ENCODE measurements at places on chromosomes 4 and X. TPM values are rescaled to one million over a fixed set of nuclear protein-coding genes. Genes with fewer than 3 reads are reported as not detected.
A peak's percentile ranks its signal among the peaks of the same experiment; 100 is the strongest.

The PLK4 gene
- 0.68 TPM for polyA plus RNA-seq

The ZFP42 gene
- polyA plus RNA-seq: not detected

The VCX2 gene
- not detected for polyA plus RNA-seq

The SORCS2 gene
- 0.50 TPM for polyA plus RNA-seq

The TCEAL6 gene
- not detected for polyA plus RNA-seq

The HSD17B13 gene
- 25.3 TPM for polyA plus RNA-seq

The TMSB15B gene
- 0.07 TPM for polyA plus RNA-seq

The HS3ST1 gene
- polyA plus RNA-seq: 0.75 TPM

- no peak for DNase-seq
Measured at GRCh38 chr4:184643731-184644130, 5.5 kb downstream of the CASP3 start.

DNA sequence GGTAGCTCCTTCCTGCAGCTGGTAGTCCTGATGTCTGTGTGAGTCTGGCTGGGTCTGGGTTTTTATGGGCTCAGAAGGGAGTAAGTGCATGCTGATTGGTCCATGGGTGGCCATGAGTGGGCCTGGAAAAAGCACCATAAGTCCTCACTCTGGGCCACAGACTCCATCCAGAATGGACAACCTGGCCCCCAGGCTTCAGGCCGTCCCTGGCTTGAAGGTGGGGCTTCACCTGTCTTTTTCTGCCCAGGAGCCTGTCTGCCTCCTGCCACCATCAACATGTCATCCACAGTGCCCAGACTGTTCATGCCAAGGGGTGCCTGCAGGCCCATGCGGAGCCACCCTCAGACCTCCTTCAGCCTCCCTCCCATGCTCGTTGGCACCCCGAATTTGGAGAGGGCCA is 620.0 kb downstream of the RAPGEF2 start:
- no peak for DNase-seq

DNA sequence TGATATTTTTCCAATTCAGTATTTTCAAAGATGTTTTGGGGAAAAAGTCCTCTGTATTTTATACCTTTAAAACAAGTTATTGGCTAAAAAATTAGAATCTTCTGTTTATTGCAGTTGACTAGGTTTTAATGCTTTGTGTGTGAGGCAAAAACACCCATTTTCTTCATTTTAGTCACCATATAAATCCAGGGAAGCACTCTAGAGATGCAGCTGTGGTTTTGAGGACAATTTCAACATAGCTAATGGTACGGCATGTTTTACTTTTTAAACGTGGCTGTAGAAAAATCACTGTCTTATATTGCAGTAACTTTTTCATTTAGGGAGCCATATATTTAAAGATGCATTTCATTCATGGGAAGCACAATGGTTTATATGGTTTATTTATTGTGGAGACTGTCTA is 129.1 kb upstream of the PITX2 start:
- no peak for DNase-seq

GRCh38 chr4:179361978-179362486 is 1919.8 kb upstream of the AGA start:
- DNase-seq: no peak

GRCh38 chr4:72489267-72489666 is 79.8 kb downstream of the ADAMTS3 start:
- no peak for DNase-seq

GRCh38 chrX:46561824-46562657 is 11.5 kb upstream of the CHST7 start:
- no peak for DNase-seq

DNA sequence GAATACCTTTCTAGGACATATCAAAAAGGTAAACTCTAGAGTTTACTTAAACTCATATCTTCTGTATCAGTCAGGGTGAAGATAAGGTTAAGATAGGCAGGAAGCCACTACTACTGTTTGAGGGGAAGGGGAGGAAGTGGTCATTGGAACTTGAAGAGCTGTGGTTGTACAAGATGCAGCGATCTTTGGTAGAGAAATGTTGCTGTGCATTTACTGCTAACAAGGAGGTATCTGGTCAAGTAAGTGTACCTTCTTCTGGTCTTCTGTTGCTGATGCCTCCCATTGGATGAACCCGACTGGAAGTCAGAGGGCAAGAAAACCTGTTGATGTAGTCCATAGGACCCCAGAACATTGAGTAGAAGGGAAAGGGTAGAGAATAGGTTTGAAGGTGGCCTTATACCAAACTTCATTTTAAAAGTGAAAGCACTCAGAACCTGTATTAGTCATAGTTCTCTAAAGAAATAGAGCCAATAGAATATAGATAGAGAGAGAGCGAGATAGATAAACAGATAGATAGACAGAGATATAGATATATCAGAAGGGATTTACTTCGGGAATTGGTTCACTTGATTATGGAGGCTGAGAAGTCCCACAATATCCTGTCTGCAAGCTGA is 47.9 kb upstream of the TSPAN5 start:
- no peak for DNase-seq

- DNase-seq: no peak
Measured at GRCh38 chrX:149060921-149061320, 444.2 kb downstream of the IDS start.

- no peak for DNase-seq
Measured at GRCh38 chr4:108889696-108890483, 127.0 kb upstream of the ETNPPL start.

DNA sequence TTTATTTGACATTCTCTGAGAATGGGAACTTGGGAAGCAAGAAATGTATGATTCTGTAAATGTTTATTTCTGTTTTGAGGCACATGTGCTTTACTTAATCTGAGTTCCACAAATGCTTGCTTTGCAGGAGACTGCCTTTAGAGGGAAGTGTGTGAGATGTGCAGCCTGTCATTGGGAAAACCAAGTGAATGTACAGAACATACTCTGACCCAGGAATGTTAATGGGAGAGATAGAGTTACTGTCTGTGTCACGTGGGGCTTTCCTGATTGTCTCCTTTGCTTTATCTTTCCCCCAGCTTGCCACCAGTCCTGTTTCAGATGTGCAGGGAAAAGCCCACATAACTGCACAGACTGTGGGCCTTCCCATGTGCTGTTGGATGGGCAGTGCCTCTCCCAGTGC is 218.6 kb upstream of the ANXA3 start:
- DNase-seq: no peak

DNA sequence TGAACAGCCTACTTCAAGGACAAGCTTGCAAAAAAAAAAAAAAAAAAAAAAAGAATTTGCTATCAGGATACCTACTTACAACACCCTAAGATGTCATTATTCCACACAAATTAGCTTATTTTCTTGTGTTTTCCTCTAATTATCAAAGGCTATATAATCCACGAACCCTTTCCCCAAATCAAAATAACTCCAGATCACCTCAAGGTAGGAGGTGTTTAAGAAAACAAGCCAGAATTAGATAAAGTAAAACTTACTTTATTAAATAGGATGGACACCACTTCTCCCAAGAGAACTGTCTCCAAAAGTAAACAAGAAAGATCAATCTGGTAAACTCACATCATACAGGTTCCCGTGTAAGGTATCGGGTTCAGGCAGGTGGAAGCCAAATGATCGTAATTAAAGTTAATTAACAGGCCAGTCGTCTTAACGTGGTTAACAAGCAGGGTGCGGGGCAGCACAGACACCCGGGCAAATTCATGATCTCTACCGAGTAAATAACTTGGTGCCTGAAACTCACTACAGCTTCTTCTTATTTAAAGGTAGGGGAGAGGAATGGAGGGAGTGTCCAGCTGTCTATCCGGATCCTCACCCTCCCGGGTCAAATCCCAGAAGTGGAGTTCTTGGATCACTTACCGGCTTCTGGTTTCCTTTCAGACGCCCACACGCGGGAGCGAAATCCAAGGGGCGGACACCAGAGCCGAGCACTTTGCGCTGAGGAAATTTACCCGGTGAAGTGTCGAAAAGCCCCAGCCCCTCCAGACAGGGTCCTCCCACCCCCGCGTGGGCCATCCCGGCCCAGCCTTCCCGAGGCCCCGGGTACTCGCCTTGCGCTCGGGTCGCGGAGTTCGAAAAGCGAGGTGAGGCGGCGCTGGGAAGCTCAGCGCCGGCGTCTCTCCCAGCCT is 708 bp downstream of the ARAP2 start:
- DNase-seq: peak; percentile 43

DNA sequence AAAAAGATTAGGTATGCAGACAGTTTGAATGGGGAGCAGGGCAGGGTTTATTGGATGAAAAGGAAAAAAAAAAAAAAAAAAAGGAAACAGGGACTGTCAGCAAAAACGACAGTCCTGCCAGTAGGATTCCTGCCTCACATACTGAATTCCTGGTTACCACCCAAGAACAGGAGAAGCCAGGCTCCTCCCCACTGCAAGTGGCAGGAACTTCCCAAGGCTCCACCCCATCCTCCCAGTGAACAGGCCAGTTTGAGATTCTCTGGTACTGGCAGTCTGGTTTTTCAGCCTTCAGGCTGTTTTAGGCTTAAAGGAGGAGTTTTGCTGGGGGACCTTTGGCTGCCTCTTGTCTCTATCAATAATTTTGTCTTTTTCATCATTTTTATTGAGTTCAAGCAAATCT is 360.0 kb upstream of the CXorf51A start:
- no peak for DNase-seq

DNA sequence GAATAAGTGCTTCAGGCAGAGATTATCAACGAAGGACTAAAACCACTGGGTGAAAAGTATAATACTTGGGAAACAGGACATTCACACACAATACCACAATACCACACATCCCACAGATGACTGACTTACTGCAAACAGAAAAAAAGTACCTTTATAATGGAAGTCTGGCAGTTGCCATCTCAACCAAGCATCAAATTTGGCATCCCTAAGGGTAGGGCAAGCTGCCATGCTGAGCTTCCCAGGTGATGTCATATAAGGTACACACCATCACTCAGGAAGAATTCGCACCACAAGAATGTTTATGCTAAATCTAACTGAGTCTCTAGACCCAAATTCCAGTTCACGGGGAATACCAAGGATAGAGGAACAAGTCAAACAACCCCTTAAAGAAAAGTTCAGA is 9.1 kb downstream of the QDPR start:
- DNase-seq: no peak

DNA sequence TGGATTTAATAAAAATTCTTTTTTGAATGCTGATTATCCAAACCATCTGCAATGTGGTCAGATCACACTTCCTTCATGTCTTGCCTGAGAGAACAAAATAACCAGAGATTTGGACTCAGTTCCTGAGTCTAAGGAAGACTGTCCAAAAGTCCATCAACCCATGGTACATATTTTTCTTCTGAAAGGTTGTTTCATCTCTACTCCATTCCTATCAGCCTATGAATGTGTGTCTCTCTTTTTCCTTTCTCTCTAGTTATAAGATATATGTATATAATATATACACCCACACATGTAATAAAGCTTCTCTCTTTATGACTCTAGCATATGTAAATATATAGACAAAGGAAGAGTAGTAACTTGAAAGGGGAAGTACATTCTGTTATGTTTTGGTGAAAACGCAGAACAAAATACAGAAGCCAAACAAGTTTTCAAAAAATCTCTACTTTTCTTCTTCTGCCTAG is 226.9 kb downstream of the ARHGAP24 start:
- no peak for DNase-seq

DNA sequence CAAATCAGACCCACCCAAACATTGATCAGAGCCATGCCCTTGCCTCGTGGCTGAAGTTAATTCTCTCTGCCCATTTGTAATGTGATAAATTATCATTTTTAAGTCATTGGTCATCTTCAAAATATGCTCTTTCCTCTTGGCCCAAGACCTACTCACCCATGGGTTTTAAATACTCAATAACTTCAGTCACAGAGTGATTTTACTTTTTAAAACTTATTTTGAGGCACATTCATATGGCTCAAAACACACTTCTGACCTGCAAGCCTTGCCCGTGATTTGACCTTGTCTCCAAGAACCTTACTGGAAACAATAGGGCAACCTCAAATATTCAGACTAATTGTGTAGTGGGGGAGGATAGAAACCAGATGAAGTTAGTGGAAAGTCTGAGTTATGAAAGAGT is 176.2 kb upstream of the LNX1 start:
- DNase-seq: no peak

DNA sequence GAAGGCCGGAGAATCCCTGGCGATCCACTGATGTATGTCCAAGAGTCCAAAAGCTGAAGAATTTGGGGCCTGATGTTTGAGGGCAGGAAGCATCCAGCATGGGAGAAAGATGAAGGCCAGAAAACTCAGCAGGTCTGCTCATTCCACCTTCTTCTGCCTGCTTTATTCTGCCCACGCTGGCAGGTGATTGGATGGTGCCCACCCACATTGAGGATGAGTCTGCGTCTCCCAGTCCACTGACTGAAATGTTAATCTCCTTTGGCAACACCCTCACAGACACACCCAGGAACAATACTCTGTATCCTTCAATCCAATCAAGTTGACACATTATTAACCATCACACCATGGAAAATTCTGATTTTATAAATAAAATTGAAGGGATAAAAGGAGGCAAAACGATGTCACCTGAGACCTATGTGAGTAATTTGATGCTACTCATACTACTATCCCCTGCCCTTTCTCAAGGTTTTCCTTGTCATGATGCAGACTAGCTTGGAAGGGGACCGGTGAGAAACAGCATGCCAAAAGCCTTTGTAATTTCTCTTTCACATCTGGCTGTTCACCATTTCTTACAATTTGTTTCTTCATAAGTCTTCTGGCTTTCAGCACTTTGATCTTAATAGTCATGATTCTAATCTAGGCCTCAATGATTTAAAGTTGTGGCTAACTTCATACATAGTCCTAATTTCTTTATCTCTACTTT is 9.7 kb upstream of the PYURF start:
- no peak for DNase-seq

- no peak for DNase-seq
Measured at GRCh38 chrX:39174772-39175417, 373.6 kb downstream of the MID1IP1 start.

GRCh38 chr4:109548655-109549054 is 11.4 kb upstream of the MCUB start:
- no peak for DNase-seq

GRCh38 chrX:39582091-39582490 is 515.7 kb downstream of the BCOR start:
- no peak for DNase-seq

DNA sequence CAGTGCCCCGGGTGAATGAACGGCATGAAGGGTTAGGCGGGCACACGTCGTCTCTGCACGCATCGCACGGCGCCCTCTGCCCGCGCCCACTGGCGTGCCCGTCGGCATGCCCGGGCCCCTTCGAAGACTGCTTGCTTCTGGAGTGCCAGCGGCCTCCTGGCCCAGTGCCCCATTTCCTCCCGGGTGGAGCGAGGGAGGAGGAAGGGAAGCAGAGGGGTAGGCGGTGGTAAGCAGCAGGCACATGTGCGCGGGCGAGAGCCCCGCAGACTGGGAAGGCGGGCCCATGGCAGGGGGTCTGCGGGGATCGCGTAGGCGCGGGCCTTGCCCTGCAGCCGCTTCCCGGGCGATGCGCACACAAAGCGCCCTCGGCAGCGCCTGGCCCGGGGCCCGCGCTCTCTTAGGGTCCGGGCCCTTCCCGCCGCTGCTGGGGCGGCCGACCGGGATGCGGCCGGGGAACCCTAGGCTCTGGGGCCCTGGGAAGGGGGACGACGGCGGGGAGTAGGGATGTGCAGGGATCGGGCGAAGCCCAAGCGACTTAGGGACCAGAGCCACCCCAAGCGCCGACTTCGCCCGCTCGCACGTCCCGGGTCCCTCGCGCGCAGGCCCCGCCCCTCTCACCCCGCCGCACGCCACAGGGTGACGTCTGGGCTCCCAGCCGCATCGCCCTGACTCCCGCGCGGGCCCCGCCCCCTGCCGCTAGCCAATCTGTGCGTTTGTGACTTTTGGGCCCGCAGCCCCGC is 866 bp upstream of the EMD start:
- no peak for DNase-seq

All from liver (tissue), 10 donors.